Activated CD8-positive, alpha-beta memory T cell treated with anti-CD3 and anti-CD28 coated beads, Interleukin-2, amount 10 ng/mL, durations not matched to agents 7 days and 5 days (primary cell): ENCODE measurements at places on chromosomes 4 and X. TPM values are rescaled to one million over a fixed set of nuclear protein-coding genes. Genes with fewer than 3 reads are reported as not detected.

DNA sequence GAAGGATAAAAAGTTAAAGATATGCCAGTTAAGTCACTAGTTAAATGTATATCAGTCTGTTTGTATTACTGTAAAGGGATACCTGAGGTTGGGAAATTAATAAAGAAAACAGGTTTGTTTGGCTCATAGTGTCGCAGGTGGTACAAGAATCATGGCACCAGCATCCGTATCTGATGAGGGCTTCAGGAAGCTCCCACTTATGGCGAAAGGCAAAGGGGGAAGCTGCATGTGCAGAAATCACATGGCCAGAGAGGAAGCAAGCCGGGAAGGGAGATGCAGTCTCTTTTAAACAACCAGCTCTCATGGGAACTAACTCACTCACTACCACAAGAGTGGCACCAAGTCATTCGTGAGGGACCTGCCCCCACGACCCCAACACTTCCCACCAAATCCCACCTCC, 91.9 kb upstream of the SH3RF1 start:
- DNase-seq: no peak

- DNase-seq: no peak
Observed at GRCh38 chr4:48032721-48033120, 16.1 kb downstream of the NIPAL1 start.

- no peak for DNase-seq
Observed at GRCh38 chrX:26558719-26559386, 342.9 kb downstream of the MAGEB5 start.

- DNase-seq: no peak
Observed at GRCh38 chrX:121160987-121161386, 113.6 kb downstream of the GLUD2 start.

Gene DOK7
- total RNA-seq: not detected

DNA sequence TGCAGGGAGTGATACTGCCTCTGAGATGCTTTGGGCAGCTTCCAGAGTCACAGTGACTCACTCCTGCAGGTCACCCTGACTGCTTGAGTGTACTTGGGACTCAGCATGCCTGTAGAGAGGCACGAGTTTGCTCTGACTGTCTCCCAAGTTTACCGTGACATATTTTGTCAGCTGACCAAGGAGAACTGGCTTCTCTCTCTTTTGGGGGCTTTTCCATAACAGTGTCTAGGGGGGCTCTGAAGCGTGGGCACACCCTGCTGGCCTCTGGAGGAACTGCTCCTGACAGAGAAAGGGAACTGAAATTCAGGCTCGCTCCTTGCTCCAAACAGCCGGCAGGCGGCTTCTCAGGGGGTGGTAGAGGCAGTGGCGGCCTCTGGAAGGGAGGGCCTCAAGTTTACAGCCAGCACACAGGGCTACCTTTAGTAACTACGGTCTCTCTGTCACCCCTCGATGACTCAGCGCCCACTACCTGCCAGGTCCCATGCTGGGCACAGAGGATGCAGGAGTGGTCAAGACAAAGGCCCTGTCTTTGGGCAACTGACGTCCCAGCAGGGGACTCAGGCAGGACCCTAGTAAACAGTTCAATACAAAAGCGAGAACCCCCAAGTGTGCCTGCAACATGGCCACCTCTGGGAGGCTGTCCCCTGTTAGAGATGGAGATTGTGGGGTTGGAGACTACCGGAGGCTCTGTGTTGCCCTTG, 17.8 kb downstream of the ZNF185 start:
- no peak for DNase-seq

Gene CWH43
- total RNA-seq: not detected

Gene RAB41
- not detected for total RNA-seq

Gene SMR3B
- not detected for total RNA-seq

DNA sequence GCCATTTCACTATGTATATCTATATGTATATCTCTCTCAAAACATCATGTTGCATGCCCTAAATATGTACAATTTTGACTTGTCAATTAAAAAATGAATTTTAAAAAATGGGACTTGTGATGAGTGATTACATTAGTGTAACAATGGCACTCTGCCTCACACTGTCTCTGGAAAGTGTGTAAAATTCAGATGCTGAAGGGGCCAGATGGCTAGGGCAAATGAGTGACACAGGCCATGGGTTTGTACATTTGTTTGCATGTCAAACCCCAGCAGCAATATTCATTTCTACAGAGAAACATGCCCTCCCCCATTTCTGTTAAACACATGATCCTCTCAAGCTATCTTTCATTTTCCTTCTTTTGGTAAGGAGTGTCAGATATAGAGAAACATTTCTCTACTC, 8.1 kb downstream of the SCARB2 start:
- DNase-seq: no peak

- no peak for DNase-seq
Observed at GRCh38 chr4:114400531-114400930, 198.1 kb upstream of the UGT8 start.

- no peak for DNase-seq
Observed at GRCh38 chr4:68724426-68724825, 54.0 kb upstream of the UGT2B15 start.

DNA sequence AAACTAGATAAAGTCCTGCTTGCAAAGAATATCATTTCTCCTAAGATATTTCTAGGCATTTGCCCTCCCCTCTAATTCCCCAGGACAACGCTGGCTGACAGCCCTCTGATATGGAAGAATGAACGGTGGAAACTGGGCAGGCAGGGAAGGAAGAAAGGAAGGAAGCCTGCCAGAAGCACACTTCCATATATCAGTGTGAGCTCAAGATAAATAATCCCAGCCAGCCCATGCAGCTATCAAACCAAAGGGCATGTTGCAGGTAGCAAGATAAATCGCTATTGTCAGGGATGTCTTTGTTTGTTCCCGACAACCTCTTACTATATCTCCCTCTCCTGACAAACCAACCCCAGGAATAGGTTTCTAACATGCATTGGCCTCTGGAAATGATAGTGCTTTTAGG, 412.8 kb downstream of the HNRNPD start:
- no peak for DNase-seq

- no peak for DNase-seq
Observed at GRCh38 chrX:93322110-93322509, 351.3 kb downstream of the NAP1L3 start.

Gene DSPP
- not detected for total RNA-seq

DNA sequence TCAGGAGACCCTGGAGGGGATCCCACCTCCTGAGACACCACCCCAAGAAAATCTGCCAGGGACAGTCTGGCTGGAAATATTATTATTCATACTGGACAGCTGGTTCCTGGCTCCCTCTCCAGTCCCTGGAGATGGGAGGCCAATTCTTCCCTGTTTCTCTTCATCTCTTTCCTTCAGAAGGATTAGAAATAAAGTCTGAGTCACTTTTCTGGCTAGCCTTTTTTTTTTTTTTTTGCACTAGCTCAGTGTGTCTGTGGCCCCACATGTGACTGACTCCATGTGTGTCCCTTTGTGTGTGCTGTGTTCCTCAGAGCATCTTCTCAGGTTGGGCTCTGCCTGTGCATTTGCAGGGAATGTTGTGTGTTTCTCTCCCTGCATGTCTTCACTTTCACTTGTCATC, 1.8 kb upstream of the FRMPD3 start:
- no peak for DNase-seq

DNA sequence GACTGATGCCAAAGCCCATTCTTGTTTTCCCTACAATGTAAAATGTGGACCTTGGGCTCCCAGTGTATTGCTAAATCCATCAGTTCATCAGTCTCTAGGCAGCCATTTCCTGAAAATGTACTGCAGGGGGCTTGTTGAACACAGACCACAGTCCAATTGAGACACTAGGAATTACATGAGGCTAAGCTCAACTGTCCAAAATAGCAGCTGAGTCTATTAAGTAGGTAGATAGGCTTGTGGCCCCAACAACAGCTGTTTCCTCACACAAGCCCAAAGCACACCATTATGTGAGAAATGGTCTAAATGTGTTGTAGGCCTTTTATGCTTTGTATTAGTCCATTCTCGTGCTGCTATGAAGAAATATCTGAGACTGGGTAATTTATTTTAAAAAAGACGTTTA, 60.0 kb upstream of the PAK3 start:
- DNase-seq: no peak

- DNase-seq: no peak
Observed at GRCh38 chr4:44447563-44448504, 775 bp downstream of the KCTD8 start.

DNA sequence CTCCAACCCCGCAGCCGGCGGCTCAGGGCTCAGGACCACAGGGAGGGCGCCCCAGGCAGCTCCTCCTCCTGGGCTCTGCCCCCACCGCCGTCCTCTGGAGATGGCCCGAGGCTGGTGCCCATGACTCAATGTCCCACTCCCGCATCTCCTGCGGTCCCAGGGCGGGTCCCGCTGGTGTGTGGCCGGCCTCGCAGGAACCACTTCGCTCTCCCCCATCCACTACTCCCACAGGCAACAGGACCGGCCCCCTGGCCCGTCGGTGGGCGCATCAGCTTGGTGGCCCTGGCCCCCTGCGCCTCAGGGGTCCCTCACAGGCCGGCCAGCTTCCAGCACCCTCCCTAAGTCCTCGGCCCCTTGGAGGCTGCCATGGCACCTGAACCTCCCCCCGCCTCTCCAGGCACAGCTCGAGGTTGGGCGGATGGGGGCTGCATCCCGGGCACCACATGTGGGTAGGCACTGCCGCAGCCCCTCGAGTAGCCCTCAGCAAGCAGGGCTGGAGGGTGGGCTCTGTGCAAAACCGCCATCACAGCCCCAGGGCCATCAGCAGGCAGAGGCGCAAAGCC, 22.8 kb upstream of the SPON2 start:
- DNase-seq: no peak

Gene FHIP1A
- not detected for total RNA-seq

Gene AR
- total RNA-seq: 0.06 TPM
